Activated CD4-positive, alpha-beta memory T cell treated with anti-CD3 and anti-CD28 coated beads for 36 hours (primary cell): ENCODE measurements at places on chromosomes 5 and 9.
A peak's percentile ranks its signal among the peaks of the same experiment; 100 is the strongest.

- peaks cover 99% of the 10 kb centered on the region for H3K4me1 ChIP-seq
- peak overlapping the region; percentile 100 for H3K27ac ChIP-seq
- H3K27me3 ChIP-seq, result no peaks in the 10 kb centered on the region
- DNase-seq, result peak; percentile 73
- peaks cover 43% of the 10 kb centered on the region for H3K36me3 ChIP-seq
Measured at GRCh38 chr9:89421595-89421994, 76.3 kb downstream of the SEMA4D start.

DNA sequence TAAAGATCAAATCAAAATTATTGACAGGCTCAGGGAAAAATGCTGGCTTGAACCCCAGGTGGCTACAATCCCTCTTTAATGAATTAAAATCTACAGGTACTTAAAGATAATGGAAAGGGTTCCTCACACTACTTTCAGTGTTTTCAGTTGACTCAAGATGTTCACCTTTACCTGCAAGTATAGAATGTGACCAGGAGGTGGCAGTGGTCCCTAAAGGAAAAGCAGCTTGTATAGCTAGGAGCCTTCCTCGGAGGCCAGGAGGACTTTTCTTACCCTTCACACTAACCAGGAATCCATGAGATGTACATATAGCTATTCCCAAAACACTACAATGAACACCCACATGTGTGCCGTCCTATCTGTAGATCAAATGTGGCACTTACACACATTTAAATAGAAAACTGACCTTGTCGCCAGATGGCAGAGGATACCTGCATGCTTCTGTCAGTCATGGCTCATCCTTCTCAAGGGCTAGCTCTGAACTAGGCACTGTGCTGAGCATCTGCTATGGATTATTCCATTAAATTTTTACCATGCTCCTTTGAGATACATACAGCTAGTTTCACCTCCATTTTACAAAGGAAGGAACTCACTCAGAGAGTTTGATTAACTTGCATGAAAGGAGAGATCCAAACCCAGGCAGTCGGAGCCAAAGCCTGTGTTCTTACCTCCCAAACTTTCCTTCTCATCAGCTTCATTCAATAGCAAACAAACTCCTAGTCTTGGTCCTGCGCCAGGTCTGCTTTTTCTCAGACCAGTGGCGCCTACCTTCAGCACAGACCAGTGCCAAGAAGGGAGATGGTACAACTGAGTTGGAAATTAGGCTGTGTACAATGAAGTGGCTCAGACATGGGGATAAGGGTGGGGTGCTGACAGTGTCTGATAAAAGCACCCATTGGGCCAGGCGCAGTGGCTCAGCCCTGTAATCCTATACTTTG, 24.5 kb downstream of the C9orf152 start:
- peak; percentile 67 for DNase-seq
- no peak overlapping the region for H3K4me3 ChIP-seq
- no peak overlapping the region for H3K27ac ChIP-seq
- H3K4me1 ChIP-seq, result no peaks in the 10 kb centered on the region
- H3K36me3 ChIP-seq, result no peaks in the 10 kb centered on the region

DNA sequence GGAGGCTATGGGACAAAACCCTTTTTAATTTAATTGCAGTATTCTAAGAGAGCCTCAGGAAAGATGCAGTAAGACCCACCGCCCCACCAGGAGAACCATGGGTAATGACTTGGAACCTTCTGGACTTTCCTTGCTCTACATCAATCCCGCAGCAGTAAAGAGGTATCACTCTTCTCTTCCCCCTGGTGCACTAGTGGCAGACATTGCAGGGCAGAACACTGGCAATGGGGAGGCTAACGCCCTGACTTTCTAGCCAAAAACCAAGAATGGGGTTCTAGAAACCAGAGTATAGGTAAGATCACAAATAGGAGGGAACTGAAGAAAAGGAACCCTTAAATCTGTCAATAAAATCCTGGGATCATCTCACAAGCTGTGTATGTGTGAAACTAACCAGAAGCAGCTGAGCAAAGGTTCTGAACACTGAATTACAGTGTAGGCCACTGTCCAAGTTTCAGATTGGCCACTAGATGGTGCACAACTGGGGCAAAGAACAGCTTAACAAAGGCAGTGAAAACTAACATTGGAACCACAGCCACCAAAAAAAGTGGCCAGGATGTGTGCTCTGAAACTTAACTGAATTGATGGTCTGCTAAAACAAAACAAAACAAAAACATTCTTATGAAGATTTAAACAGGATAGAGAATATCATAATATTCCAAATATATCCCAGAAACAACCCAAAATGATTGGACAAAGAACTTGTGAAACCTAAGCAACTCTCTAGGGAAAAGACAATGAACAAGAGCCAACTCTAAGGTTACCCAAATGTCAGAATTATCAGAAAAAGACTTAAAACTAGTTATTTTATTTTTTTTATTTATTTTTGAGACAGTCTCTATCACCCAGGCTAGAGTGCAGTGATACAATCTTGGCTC, 6.6 kb upstream of the FAM151B start:
- DNase-seq, result peak; percentile 48
- peaks cover 9% of the 10 kb centered on the region for H3K36me3 ChIP-seq
- H3K27ac ChIP-seq, result peak overlapping the region; percentile 25
- H3K4me1 ChIP-seq, result no peaks in the 10 kb centered on the region
- H3K4me3 ChIP-seq, result no peak overlapping the region

DNA sequence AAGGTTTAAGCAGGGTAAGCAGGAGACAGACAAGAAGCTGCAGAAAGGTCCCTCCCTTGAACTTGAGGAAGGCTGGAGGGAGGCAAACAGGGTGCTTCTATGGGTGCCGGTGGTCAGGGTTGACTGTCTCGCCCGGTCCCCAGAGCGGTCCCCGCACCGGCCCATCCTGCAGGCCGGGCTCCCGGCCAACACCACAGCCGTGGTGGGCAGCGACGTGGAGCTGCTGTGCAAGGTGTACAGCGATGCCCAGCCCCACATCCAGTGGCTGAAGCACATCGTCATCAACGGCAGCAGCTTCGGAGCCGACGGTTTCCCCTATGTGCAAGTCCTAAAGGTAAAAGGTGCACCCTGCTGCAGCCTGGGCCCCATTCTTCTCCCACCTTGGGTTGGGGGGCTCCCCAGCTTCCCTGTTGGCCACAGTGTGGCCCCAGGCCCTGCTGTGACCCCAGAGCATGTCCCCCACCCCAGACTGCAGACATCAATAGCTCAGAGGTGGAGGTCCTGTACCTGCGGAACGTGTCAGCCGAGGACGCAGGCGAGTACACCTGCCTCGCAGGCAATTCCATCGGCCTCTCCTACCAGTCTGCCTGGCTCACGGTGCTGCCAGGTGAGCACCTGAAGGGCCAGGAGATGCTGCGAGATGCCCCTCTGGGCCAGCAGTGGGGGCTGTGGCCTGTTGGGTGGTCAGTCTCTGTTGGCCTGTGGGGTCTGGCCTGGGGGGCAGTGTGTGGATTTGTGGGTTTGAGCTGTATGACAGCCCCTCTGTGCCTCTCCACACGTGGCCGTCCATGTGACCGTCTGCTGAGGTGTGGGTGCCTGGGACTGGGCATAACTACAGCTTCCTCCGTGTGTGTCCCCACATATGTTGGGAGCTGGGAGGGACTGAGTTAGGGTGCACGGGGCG, 5.7 kb downstream of the FGFR4 start:
- H3K36me3 ChIP-seq, result no peaks in the 10 kb centered on the region
- peaks cover 8% of the 10 kb centered on the region for H3K27me3 ChIP-seq

- H3K4me1 ChIP-seq, result no peaks in the 10 kb centered on the region
- no peak overlapping the region for H3K4me3 ChIP-seq
- H3K27me3 ChIP-seq, result no peaks in the 10 kb centered on the region
- no peak overlapping the region for H3K27ac ChIP-seq
Measured at GRCh38 chr9:123418052-123418430, 62.0 kb downstream of the CRB2 start.

GRCh38 chr5:20347334-20347733, 359.3 kb upstream of the CDH18 start:
- H3K27me3 ChIP-seq, result no peaks in the 10 kb centered on the region
- H3K36me3 ChIP-seq, result no peaks in the 10 kb centered on the region
- no peak for DNase-seq
- no peak overlapping the region for H3K4me3 ChIP-seq

DNA sequence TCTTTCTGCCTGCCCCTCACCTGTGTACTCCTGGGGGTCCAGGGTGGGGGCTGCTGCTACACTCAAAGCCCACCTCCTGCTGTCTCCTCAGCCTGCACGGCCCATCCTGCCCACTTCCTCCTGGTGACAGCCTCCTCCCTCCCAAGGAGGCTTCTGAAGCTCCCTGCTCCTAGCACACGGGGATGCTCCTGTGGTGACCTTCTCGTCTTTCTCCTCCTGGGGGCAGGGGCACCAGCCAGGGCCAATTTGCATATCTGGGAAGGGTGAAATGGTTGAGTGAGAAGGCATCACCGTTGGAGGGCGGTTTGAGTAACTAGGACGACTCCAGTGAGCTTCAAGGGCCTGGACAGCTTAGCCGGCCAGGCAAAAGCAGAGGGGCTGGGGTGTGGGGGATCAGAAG, 51.9 kb upstream of the COL5A1 start:
- H3K4me3 ChIP-seq, result no peak overlapping the region
- no peak for DNase-seq
- no peak overlapping the region for H3K27ac ChIP-seq
- H3K36me3 ChIP-seq, result no peaks in the 10 kb centered on the region
- peaks cover 14% of the 10 kb centered on the region for H3K27me3 ChIP-seq

DNA sequence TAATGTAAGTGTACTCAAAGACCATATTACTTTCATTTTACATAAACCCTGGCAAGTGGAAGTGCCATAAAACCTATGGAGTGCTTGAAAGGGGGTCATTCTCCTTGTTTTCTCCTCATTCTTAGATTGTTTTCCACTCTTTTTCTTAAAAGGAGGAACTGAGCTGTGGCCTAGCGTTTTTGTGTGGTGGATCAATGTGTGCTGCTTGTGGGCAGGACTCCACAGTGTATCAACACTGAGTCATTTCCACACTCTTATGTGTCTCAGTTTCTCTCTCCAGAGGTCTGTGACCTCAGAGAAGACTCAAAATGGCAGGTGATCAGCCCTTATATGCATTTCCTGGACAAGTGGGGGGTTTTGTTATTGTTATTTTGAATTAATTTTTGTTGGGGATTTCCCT, 516.1 kb upstream of the CDH10 start:
- no peaks in the 10 kb centered on the region for H3K4me1 ChIP-seq
- no peaks in the 10 kb centered on the region for H3K27me3 ChIP-seq
- H3K4me3 ChIP-seq, result no peak overlapping the region
- no peaks in the 10 kb centered on the region for H3K36me3 ChIP-seq

- H3K36me3 ChIP-seq, result no peaks in the 10 kb centered on the region
- H3K4me3 ChIP-seq, result no peak overlapping the region
- H3K27ac ChIP-seq, result no peak overlapping the region
- no peaks in the 10 kb centered on the region for H3K4me1 ChIP-seq
- DNase-seq, result no peak
- H3K27me3 ChIP-seq, result no peaks in the 10 kb centered on the region
Measured at GRCh38 chr9:124137009-124137943, 120.5 kb upstream of the NEK6 start.

DNA sequence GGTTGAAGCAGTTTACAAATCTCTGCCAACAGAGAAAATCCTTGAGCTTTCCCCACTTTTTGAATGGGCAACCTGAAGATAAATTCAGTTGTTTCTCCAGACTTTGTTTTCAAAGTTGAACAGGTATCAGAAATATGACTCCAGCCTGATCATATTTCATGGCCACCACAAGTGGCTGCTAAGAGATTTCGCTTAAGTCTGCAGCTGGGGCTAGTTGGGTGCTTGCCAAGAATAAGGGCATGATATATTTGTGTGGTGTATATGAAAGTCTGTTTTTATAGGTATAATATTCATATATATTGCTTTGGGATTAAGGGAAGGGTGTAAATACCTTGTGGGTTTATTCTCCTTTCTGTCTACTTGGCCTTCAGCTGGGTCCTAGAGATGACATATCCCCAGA, 168.4 kb upstream of the GDNF start:
- H3K27me3 ChIP-seq, result no peaks in the 10 kb centered on the region
- no peaks in the 10 kb centered on the region for H3K36me3 ChIP-seq
- no peaks in the 10 kb centered on the region for H3K4me1 ChIP-seq

DNA sequence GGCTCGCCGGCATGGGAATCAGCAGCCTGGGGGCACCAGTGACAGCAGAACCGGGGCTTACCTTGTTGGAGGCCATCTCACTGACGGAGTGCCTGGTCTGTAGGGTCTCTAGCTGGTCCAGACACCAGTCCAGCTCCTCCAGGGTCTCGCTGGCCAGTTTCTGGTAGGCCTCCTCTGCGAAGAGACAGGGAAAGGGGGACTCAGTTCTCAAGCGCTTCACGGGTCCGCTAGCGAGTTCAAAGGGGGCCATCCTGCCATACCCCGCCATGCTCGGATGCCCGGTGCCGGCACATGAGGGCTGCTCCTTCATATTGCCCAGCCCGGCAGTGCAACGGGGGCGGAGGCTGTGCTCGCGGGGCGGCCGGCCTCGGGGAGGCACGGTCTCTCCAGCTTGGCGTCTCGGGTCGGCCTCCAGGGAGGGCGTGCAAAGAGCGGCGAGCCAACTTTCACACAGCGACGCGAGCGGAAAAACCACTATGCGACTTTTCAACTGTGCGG, 456.0 kb downstream of the RAB3C start:
- peak overlapping the region; percentile 82 for H3K4me3 ChIP-seq
- H3K4me1 ChIP-seq, result peaks cover 48% of the 10 kb centered on the region
- peaks cover 35% of the 10 kb centered on the region for H3K36me3 ChIP-seq
- H3K27ac ChIP-seq, result peak overlapping the region; percentile 87
- H3K27me3 ChIP-seq, result no peaks in the 10 kb centered on the region

DNA sequence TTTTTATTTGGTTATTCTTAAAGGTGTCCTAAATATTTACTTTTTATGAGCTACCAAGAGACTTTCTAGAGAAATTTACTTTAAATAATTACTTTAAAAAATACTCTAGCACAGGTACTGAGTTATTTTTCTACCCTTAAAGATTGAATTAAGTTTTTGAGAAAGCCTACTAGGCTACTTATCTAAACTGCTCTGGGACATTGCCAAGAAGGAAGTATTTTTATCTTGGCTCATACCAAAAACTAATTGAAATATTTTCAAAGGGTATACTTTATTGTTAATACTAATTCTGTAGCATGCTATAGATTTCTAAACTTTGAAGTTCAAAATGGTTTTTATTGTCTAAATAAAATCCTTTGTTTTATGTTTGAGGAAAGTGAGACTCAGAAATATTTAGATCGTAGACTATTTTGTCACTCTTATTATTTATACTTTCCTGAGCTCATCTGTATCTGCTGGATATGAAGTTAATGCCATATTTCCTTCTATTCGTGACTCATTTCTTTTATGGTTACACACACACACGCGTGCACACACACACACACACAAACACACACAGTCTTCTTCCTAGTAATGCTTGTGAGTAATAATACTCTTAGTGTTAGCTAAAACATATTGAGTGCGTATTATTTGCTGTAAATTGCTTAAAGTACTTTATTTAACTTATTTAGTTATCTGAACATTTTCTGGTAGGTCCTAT, 89.5 kb downstream of the MAN2A1 start:
- H3K4me3 ChIP-seq, result no peak overlapping the region
- peaks cover 12% of the 10 kb centered on the region for H3K4me1 ChIP-seq
- no peak overlapping the region for H3K27ac ChIP-seq

GRCh38 chr5:124697933-124698591, 48.4 kb downstream of the ZNF608 start:
- H3K36me3 ChIP-seq, result no peaks in the 10 kb centered on the region
- DNase-seq, result no peak
- no peaks in the 10 kb centered on the region for H3K4me1 ChIP-seq

GRCh38 chr5:41004931-41005330, 66.2 kb downstream of the MROH2B start:
- H3K27me3 ChIP-seq, result no peaks in the 10 kb centered on the region
- no peak overlapping the region for H3K4me3 ChIP-seq
- H3K27ac ChIP-seq, result no peak overlapping the region
- H3K36me3 ChIP-seq, result no peaks in the 10 kb centered on the region
- no peaks in the 10 kb centered on the region for H3K4me1 ChIP-seq
- DNase-seq, result no peak
